Stimulated activated CD4-positive, alpha-beta T cell treated with anti-CD3 and anti-CD28 coated beads, Interleukin-1b, Interleukin-23, amount 100 ng/mL, for 4 hours (primary cell): ENCODE measurements at places on chromosomes 16 and 17.

DNA sequence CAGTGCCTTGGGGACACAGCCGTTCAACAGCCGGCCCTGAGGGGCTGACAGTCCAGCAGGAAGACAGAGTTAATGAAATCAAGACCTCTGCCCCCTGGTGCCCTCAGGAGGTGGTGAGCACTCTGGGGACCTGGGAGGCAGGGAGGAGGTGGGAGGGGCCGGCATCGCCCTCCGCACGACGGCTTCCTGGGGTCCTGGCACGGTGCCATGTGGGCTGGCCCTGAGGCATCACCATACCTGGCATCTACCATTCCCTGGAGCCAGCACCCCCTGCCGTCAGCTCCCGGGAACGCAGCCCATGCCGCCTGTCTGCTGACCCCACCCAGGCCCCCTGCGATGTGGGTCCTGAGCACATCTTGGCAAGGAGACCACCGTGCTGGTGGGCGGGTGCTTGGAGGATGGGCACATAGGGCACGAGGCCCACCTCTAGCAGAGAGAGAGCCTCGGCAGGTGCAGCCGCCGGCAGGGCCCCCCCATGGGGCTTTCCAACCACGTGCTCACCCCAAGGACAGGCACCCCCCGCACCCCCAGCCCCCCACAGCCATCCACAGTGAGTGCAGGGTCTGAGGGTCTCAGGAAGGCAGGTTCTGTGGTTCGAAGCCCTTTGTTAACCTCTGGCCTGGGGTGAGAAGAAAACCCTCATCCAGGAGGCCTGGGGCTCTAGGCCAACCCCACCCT is 52.5 kb downstream of the ZFPM1 start:
- peak; percentile 39 for DNase-seq

DNA sequence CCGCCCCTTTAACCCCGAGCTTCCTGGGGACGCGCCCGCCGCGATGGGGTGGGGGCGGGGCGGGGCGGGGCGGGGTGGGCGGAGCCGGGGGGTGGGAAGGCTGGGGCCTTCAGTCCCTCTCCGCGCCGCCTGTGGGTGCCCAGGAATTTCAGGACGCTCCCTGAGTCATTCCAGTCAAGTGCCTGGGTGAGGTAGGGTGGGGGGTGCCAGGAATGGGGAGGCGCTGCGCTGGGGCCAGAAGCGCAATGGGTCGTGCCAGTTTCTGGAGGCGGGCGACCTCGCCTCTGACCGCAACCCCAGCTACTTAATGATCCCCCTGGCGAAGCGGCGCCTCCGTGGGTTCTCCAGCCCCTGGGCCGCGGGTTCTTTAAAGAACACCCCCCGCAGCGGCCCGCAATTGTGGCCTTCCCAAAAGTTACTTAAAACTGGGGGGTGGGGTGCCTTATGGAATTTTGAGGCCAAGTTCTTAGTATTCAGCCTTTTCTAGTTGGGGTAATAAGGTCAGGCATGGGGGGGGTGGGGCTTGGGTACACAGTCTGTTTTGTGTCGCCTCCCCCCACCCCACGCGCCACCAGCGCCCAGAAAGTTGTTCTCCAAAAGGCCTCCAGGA is 826 bp upstream of the GSE1 start:
- DNase-seq = no peak

DNA sequence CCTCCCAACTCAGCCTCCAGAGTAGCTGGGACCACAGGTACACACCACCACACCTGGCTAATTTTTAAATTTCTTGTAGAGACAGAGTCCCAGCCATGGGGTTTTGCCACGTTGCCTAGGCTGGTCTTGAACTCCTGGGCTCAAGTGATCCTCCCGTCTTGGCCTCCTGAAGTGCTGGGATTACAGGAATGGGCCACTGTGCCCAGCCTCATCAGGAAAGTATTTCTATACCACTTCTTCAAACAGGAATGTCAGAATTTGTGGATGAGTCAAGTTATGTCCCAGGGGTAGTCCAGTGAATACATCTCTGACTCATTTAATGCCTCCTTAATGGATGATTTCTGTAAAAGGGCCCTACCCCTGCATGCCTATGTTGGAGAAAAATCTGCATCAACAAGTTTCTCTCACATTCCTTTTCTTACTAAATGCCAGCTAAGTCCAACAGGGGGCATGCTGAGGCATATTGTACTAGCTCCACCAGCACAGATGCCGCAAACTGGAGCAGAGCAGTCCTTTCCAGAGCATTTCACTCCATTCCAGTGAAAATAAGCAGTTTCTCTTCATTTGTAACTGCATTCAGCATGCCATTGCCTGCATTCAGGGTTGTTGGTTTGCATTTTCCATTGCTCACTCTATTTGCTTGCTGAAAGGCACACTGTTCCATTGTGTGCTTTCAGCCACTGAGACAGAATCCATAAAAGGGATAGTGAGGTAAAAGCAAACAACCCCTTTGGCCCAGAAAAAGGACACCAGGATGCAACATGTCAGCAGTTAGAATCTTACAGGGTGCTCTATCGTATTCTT is 5.3 kb upstream of the CAVIN1 start:
- no peak for DNase-seq

DNA sequence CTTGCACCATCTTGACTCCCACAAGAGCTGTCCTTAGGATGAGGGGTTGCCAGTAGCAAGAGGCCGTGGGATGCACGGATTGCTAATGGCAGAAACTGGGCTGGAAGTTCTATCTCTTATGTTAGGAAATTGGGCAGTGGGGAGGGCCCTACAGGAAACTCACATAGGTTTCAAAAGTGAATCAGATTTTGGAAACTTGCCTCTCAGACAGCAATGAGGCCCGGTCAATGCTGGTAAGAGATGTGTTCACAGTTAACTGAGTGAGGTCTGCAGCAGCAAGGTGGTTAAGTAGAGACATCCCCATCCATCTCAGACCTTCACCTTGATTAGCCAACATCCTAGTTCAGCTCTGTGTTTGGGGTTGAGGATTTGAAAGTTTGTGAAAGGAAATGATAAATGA is 164.7 kb downstream of the ABCA8 start:
- DNase-seq = no peak

GRCh38 chr16:13130586-13130985 is 229.2 kb downstream of the SHISA9 start:
- no peak for DNase-seq

- no peak for DNase-seq
Measured at GRCh38 chr17:79361873-79362771, 248.7 kb downstream of the RBFOX3 start.

GRCh38 chr17:21275579-21276263 is 8.8 kb upstream of the MAP2K3 start:
- peak; percentile 99 for DNase-seq

GRCh38 chr17:40415390-40415789 is 2.3 kb downstream of the TOP2A start:
- no peak for DNase-seq

GRCh38 chr16:70395345-70395901 is 43.5 kb downstream of the ST3GAL2 start:
- peak; percentile 45 for DNase-seq

DNA sequence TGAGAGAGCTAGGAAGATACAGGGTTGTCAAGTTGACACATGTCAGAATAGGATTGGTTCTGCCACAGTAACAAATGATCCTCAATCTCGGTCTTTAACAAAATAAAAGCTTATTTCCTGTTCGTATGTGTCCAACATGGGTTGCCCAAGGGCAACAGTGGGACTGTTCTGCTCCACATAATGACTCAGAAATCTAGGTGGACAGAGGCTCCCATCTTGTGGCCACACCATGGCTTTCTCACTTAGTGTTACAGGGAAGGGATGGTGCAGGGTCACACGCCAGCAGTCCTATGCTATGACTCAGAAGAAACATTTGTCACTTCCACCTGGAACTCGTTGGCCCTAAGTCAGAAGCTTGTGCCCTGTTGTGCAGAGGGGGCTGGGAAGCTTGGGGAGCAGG is 364.9 kb downstream of the SNX29 start:
- no peak for DNase-seq

GRCh38 chr17:63679214-63679613 is 20.7 kb downstream of the LIMD2 start:
- no peak for DNase-seq

DNA sequence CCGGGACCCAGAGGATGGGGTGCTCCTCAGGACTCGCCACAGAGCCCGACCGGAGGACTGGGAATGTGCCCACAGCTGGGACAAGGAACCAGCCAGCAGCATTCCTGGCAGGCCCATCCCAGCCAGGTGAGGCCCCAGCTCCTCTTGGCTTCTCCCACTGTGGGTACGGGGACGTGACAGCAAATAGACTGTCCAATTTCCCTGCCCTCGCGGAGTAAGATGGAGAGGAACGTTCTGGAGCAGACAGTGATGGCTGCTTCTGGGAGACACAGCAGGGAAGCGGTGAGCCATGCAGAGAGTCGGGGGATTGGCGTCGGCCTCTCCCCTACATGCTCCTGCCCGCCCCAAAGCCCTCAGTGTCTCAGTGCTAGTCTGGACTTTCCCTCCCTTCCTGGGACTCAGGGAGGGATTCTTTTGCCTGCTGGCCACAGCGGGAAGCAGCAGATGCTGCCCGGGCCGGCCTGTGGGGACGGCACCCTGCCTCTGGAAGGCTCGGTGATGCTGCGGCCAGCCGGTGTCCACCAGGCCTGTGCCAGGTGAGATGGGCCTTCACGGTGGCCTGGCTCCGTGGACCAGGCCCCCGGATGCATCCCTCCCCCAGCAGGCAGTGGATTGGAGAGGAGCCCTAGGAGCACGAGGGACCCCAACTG is 89.1 kb downstream of the SEC14L1 start:
- DNase-seq = no peak

- no peak for DNase-seq
Measured at GRCh38 chr17:80660527-80661198, 116.0 kb downstream of the RPTOR start.
